ENCODE measurements at places on chromosomes 11 and 22.

DNA sequence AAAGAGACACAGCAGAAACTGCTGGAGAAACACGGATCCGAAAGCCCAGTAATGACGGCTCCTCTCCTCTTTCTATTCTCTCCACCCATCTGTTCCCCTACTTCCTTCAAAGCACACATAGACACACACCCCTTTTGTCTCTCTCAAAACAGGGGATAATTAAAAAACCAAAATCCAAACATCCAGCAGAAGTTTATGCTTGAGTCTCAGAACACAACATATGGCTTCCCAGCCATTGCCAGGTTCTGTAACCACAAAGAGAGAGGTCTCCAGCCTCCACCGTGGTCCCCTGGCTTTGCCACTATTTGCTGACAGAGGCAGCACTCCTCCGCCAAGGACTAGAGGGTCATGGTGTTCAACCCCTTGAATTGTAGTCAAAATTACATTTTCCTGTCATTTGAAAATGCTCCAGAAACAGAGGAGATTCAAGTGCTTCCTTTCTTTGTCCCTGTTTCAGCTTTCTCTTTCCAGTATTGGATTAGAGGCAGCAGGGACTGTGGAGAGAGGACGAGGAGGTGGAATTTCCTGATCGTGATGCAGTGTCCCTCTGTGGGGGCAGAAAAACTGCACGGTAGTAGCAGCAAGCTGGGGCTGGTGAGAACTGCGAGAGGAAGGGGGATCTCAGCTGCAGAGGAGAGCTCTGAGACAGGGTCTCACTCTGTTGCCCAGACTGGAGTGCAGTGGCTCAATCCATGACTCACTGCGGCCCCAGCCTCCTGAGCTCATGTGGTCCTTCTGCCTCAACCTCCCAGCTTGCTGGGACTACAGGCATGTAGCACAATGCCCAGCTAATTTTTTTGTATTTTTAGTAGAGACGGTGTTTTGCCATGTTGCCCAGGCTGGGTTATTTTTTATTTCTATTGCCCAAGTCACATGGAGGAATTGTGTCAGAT lies 60.3 kb downstream of the UBASH3B start:
- DNase-seq, result no peak

GRCh38 chr11:102559839-102560238 lies 29.3 kb upstream of the MMP7 start:
- DNase-seq, result no peak

DNA sequence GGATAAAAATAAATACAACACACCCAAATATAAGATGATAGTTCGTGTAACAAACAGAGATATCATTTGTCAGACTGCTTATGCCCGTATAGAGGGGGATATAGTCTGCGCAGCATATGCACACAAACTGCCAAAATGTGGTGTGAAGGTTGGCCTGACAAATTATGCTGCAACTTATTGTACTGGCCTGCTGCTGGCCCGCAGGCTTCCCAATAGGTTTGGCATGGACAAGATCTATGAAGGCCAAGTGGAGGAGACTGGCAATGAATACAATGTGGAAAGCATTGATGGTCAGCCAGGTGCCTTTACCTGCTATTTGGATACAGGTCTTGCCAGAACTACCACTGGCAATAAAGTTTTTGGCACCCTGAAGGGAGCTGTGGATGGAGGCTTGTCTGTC lies 4.9 kb downstream of the IFT46 start:
- no peak for DNase-seq

GRCh38 chr11:109940816-109941215 lies 152.4 kb upstream of the ZC3H12C start:
- peak; percentile 49 for DNase-seq

DNA sequence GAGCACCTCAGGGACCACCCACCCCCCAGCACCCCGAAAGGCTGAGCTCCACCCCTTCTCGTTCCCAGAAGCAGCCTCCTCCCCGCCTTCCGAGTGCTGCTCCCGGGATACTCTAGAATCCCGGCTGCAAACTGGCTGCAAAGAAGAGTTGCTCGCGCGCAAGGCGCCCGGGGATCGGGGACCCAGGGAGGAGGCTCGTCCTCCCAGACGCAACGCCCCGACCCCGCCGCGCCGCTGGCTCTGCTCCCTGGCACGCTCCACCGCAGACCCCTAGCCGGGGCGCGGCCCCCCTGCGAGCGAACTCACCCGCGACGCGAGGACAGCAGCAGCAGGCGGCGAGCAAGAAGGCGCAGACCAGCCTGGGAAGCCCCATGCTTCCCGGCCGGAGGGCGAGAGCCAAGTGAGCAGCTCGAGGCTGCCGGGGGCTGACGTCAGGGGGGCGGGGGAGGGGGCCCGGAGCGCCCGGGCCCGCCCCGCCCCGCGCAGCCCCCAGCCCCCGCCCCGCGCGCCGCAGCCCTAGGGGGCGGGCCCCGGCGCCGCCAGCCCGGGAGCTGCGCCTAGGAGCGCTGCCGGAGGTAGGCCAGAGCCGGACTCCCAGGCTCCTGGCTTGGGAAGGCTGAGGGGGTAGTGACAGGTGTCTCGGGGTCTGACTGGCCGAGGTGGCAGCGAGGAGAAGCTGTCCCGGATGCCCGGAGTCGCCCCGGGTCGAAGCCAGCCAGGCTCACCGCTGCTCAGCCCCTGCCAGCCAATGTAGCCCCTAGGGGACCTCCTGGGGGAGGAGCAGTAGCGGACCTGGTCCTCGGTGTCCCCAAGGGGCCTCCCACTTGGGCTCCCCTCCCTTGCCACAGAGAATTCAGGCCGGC lies at the start of gene MCAM:
Gene MCAM (minus strand): TSS at position 402 of the 863 bp plus-strand sequence. CDS start 29 bp downstream, at position 373.
- peak; percentile 71 for DNase-seq

- DNase-seq, result no peak
Observed at GRCh38 chr11:11157185-11157584, 195.9 kb downstream of the CSNK2A3 start.

DNA sequence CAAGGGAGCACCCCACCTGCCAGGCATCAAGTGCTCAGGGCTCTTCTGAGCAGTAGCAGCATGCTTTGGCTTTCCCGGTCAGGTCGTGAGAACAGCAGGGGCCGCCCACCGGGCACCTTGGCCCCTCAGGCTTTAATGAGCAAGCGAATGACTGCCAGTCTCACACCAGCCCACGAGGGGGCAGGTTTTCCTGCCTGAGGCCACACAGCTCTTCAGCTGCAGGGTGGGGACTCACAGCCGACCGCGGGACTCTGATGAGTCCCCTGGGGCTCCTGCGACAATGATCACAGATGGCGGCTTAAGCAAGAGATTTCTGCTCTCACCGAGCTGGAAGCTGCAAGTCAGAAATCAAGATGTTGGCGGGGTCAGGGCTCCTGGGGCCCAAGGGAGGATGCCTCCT lies 14.3 kb upstream of the FGF19 start:
- DNase-seq, result peak; percentile 45

- no peak for DNase-seq
Observed at GRCh38 chr11:79050786-79051185, 390.0 kb downstream of the TENM4 start.

DNA sequence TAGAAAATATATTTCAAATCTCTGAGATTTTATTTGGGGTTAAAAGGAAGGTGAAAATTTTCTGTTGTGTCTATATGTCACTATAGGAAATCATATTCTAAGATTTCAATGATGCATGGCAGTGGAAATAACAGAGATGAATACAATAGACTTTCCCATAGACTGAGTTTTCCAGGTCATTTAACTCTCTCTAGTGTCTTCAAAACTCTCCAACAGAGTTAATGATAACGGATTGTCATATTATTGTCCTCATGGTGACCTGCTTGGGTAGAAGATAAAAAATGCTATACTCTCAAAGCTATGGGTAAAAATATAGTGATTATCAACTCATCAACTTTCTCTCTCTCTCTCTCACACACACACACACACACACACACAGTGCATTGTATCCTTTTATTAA lies 312.9 kb downstream of the CNTN5 start:
- no peak for DNase-seq

- DNase-seq, result no peak
Observed at GRCh38 chr11:12229450-12230229, 119.2 kb downstream of the MICAL2 start.
